ENCODE measurements at places on chromosomes 16 and 17.

DNA sequence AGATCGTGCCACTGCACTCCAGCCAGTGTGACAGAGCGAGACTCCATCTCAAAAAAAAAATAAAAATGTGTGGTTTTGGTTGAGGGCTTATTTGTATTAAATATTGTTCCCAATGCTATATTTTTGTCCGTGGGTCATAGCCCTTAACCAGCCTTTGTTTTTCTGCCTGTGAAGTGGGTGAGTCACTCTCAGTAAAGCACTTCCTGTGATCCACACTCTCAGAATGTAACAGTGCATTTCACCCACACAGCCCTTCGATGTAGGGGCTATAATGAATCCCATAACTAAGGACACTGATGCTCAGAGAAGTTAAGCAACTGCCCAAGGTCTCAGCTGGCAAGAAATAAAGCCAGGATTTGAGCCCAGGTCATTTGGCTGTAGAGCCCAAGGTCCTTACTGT, 34.7 kb upstream of the POLR3E start:
- DNase-seq = no peak

- DNase-seq = no peak
These were observed 183.7 kb downstream of the RGS9 start for GRCh38 chr17:65320820-65321219.

DNA sequence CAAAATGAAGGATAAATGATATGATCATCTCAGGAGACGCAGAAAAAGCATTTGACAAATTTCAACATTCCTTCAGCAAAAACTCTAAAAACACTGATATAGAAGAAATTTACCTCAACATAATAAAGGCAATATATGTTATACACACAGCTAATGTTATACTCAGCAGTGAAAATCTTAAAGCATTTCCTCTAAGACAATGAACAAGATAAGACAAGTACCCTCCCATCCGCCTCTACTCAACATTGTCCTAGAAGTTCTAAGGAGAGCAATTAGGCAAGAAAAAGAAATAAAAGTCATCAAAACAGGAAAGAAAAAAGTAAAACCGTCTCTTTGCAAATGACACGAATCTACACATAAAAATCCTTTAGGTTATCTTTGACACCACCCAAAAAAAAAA, 1432.8 kb downstream of the CDH11 start:
- no peak for DNase-seq

GRCh38 chr16:81526935-81527334, 82.3 kb downstream of the CMIP start:
- peak; percentile 38 for DNase-seq

GRCh38 chr16:88963583-88963982, 13.4 kb downstream of the CBFA2T3 start:
- DNase-seq = no peak

GRCh38 chr17:1022278-1023024, 25.5 kb downstream of the TIMM22 start:
- no peak for DNase-seq

GRCh38 chr17:72158895-72159885, 38.4 kb downstream of the SOX9 start:
- no peak for DNase-seq

DNA sequence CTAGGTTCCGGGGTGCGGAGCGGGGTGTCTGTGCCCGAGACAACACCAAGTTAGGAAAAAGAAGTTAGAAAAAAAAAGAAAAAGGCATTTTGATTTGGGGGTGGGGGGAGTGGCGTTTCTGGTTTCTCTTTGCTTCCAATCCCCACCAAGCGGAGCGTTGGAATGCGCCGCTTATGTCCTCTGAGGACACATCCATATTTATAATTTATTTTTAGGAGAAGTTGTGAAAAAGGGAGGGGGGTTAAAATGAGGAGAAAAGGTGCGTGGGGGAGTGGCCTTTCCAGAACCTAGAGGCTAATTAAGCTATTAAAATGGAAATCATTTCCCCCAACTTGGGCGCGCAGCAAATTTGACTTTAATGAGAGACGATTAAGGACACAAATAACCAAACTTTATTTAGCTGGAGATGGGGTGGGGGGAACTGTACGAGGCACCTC, 232.1 kb downstream of the MRTFB start:
- DNase-seq = no peak

- no peak for DNase-seq
These were observed 17.6 kb downstream of the RAPGEFL1 start for GRCh38 chr17:40194821-40195220.

DNA sequence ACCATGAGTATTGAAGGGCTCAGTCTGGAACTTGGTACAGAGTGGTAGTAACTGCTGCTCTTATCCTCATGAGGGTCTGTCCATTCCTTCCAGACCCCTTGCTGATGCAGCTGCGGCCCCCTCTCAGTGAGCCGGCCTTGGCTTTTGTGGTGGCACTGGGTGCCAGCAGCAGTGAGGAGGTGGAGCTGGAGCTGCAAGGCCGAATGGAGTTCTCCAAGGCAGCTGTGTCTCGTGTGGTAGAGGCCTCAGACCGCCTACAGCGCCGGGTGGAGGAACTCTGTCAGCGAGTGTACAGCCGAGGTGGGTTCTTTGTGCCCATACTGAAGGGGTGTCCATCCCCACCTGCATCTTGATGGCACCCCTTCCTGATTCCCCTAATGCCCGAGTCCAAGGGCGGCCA, 2.0 kb downstream of the RNF40 start:
- no peak for DNase-seq

GRCh38 chr16:53098526-53099317, 43.9 kb downstream of the CHD9 start:
- DNase-seq = peak; percentile 78

GRCh38 chr17:51435641-51436091, 175.3 kb downstream of the UTP18 start:
- DNase-seq = peak; percentile 64

GRCh38 chr17:63598281-63598680, 2.4 kb upstream of the TACO1 start:
- no peak for DNase-seq

DNA sequence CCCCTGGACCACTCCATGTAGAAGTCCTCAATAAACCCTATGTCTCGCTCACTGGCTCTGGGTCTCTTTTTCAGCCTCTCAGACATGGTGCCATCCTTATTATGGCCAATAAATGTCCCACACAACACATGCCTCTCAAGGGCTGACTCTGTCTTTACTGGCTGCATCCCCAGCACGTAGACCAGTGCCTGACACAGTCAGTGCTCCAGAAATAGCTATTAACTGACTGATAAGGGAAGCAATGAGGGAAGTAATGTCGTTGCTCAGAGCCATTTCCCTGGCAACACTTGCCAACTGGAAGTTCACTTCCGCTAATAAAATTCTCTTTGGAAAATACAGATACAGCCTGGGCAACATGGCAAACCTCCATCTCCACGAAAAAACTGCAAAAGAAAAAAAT, 19.1 kb upstream of the APOH start:
- no peak for DNase-seq

- no peak for DNase-seq
These were observed 16.9 kb upstream of the CPD start for GRCh38 chr17:30361766-30362279.

DNA sequence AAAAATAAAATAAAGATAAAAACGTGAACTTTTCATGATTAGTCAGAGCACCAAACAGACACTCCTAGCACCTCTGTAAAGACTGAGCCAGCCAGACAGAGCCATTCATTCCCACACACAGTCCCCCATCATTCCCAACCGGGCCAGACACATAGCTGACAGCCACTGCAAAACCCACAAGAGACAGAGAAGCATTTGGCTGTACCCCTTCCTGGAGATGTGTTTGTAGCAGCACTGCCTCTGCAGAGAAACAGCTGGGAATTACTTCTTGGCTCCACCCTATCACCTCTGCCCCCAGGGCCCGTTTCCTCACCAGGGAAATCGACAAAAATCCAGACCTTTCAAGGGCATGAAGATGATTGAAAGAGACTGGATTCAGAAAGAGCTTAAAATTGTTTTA, 46.4 kb downstream of the MYH11 start:
- no peak for DNase-seq

DNA sequence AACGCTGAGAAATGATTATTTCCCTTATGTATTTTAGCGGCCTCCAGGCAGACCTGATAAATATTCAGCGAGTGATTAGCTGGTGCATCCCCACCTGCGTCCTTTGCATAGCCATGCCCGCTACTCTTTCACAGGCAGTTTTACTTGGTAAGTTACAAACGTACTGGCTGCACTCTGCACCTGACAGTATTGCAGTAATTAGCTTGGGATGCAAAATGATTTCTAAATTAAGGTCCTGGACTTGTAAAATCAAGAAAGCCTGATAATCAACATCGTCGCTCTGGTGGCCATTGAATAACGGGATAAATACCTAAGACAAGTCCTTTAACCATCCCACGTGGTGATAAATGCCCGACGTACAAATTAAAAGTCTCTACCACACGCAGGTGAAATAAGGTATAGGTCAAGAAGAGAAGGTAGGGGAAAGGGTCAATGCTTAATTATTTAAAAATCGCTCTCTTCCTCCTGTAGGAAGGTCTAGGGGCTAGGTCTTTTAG, 998 bp upstream of the PRKCA start:
- DNase-seq = no peak

GRCh38 chr16:55832773-55833691, at the start of gene CES1:
Gene CES1 (minus strand): TSS chr16:55833096. CDS start chr16:55833055, 41 bp downstream.
- DNase-seq = peak; percentile 24

GRCh38 chr17:2101448-2102257, 46.8 kb downstream of the HIC1 start:
- no peak for DNase-seq

- DNase-seq = no peak
These were observed 26.4 kb upstream of the LONP2 start for GRCh38 chr16:48217708-48218107.

DNA sequence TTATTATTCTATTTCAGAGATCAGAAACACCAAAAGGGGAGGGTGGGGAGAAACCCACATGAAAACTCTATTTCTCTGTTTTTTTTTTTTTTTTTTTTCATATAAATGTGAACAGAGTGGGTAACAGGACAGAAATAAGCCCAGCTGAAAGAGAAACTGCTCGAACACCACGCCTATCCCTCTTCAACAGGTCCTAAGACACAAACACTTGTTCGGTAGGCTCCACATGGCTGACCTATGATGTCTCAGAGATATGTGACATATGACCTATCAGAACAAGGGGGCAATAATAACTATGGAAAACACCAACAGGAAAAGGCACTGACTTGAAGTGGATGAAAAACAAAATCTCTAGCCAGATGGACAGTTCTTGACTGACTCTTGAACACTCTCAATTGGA, 44.8 kb downstream of the PARN start:
- DNase-seq = no peak

DNA sequence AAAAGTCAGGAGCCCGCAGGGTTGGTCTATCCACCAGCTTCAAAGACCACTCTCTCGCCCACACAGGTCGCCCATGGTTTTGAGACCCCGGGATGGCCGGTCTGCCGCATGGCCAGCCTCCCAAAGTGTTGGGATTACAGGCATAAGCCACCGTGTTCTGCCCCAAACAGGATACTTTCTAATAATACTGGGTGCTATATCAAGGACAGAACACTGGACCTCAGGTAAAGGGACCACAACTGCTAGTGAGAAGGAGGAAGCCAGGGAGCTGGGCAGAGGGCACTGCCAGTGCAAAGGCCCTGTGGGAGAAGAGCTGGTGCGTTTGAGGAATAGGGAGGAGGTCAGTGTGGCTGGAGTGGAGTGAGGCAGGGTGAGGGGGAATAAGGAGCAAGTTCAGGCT, 34.1 kb downstream of the IL21R start:
- no peak for DNase-seq

DNA sequence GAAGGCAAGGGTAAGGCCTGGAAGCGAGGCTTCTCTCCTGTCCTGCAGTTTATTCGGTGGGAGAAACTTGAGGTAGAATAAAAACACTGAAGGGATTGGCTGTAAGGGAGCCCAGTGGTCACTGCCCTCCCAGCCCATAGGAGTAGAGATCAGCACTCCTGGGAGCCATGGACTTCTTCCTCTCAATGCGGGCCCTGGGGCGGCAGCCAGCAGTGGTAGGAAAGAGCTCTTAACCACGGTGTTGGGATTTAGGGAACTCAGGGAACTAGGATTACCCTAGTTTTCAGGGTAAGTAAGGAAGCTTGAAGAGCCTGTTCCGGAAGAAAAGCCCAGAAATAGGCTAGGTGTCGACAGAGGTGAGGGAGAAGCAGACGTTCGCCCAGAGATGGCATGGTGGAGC, 23.8 kb upstream of the NAGLU start:
- no peak for DNase-seq

- no peak for DNase-seq
These were observed 160.4 kb downstream of the CMIP start for GRCh38 chr16:81604960-81605383.

DNA sequence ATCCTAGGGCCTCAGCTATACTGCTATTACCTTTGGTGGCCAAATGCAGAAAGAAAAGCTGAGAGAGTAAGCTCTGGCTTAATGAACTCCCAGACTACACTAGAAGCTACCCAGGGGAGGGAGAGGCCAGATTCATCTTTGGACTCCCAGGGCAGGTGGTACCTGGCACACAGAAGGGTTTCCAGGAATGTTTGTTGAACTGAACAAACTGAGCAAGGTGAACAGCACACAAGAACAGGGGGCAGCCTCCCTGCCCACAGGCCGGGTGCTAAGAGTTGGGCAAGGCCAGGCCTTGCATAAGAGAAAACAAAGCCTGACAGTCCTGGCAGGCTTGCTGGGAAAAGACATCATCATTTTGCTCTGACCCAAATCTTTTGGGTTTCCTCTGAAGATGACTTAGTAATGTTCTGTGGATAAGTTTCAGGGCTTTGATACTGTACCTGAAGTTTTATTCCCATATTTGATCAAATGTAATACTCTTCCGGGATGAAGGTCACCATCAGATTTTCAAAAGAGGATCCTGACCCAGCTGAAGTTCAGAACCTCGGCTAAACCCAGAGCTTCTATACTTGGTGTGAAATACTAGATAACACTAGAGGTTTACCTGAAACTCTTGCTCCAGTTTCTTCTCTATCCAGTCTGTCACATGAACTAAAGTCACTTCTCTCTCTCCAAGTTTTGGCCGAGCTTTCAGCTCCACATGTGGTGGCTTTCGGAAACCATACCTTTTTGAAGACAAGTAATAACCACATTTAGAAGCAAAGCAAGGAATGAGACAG, 20.5 kb upstream of the ERN1 start:
- DNase-seq = no peak

- DNase-seq = no peak
These were observed 529.4 kb downstream of the RBFOX1 start for GRCh38 chr16:7861891-7862582.

DNA sequence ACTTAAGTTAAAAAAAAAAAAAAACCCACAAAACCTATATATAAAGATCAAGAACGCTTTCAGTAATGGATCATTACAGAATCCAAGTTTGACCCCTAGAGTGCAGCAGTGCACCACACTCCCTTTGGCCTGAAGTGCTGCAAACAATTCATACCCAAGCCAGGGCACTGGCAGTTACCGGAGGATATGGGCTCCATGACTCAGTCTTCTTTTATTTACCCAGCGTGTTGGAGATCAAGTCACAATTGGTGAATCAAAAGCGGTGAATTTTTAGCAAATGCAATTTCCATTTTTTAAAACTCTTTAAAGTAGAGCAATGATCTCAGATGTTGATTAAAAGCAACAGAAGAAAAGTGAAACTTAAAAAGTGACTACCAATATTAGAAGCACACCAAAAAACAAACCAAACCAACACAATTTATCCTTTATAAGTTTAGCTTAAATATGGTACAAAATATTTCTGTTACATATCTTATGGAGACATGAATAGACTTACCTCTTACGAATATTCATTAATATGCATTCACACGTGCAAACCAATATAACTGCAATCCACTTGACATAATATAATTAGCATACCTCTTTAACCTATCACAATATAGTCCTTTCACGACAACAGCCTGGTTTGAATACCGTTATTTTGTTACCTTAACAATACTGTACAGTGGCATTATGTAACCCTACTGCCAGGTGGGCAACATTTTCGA, 46.3 kb downstream of the ZNF652 start:
- DNase-seq = peak; percentile 77

Data from testis (tissue), 5 donors.